ENCODE measurements at places on chromosomes 3 and 15.

DNA sequence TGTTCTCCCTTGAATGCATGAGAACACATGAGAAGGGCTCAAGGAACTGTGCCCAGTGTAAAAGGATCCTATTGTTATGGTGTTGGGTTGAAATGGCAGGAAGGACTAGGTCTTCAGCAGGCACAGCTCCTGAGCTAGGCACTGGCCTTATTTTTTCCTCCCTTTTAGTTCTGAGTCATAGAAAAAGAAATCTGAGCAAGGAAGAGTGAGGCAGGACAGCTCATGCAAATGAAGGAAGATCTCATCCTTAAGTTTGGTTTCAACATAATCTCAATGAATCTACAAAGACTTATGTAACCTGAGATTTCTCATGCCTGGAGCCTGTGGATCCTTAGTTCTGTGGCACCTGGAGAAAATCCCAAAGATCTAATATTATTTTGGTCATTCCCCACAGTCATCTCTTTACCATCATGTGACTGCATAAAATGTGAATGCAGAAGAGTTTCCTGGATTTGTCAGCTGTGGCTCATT is 188.6 kb upstream of the TBL1XR1 start:
- no peaks in the 10 kb centered on the region for H3K36me3 ChIP-seq
- peaks cover 11% of the 10 kb centered on the region for H3K4me1 ChIP-seq
- no peaks in the 10 kb centered on the region for H3K27me3 ChIP-seq
- no peak overlapping the region for H3K4me3 ChIP-seq
- peak; percentile 57 for DNase-seq

DNA sequence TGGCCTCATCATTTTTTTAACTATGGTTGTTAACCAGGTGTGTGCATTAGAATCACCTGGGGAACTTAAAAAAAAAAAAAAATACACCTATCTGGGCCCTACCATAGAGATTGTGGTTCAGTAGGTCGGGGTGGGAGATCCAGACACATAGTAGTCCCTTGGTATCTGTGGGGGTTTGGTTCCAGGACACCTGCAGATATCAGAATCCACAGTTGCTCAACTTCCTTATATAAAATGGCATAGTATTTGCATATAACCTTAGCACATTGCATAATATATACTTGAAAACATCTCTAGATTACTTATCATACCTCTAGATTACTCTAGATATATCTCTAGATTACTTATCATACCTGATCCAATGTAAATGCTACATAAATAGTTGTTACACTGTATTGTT is 5.0 kb downstream of the IQGAP1 start:
- no peaks in the 10 kb centered on the region for H3K27me3 ChIP-seq
- H3K36me3 ChIP-seq = no peaks in the 10 kb centered on the region
- no peak overlapping the region for H3K4me3 ChIP-seq
- DNase-seq = no peak

DNA sequence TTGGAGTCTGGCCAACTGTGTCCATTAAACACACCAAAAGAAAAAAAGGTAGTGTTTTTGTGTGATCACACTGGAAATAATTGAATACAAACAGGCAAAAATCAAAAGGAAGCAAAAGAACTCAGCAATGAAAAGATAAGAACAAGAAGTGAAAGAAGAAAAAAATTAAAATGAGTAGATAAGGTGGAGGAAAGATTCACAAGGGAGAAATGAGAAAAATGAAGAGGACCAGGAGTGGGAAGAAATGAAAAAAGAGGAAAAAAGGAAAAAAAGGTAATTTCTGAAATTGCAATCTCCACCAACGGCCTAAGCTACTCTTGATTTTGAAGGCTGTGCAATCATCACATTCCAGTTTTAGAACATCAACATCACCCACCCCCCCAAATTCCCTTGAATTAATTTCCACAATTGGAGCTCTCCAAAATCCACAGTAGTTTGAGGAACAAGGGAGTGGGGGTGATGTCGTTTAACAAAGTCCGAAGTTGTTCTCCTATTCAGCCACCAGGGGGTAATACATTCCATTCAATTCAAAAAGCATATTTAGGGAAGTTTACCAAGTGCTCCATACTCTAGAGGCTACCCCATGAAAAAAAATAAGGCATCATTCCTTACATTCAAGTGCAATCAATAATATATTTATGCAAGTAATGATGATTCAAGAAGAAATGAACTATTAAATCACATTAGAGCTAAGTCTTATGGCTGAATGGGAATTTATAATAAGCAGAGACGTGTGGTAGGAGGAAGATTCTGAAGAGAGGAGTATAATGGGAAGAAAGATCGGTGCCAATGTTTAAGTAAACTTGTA is 37.4 kb downstream of the ZNF860 start:
- no peaks in the 10 kb centered on the region for H3K4me1 ChIP-seq
- no peaks in the 10 kb centered on the region for H3K27me3 ChIP-seq
- H3K4me3 ChIP-seq = no peak overlapping the region

DNA sequence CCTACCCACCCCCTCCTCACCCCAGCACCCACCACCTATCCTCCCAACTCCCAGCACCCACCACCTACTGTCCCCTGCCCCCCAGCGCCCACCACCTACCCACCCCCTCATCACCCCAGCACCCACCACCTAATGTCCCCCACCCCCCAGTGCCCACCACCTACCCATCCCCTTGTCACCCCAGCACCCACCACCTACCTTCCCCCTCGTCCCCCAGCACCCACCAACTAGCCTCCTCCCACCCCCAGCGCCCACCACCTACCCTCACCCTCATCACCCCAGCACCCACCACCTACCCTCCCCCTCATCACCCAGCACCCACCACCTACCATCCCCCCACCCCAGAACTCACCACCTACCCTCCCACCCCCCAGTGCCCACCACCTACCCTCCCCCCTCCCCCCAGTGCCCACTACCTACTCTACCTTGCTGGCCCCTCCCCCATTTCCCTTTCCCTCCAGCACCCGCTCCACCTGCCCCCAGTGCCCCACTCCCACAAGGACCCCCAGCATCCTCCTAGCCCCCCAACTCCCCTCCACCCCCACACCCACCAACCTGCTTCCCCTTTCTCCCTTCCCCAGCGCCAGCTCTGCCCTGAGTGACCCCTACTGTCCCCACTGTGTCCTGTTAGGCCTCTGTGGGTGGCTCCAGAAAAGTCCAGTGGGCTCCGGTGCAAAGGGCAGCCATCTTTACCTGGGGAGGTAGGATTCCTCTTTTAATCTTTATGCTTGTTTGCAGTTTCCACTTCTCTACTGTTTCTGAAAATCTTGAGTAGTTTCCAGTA is 1.2 kb downstream of the UROC1 start:
- no peak overlapping the region for H3K27ac ChIP-seq
- H3K27me3 ChIP-seq = no peaks in the 10 kb centered on the region
- no peaks in the 10 kb centered on the region for H3K36me3 ChIP-seq

DNA sequence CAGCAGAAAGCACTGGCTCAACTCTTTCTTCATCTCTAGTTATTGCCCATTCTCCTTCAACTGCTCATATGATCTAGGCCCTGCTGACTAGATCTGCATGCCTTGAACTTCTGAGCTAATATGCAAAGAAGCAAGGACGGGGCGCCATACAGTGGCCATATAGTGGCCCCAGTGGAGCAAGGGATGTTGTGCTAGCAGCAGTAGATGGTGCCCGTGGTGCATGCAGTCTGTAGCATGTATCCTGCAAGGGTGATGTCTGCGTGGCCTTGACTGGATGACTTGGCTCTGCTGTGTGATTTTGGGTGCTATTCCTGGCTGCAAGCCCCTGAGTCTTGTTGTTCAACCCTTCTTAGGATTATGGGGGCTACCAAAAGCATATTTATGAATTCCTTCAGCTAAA is 12.2 kb upstream of the NMD3 start:
- H3K27me3 ChIP-seq = no peaks in the 10 kb centered on the region
- H3K27ac ChIP-seq = no peak overlapping the region
- no peak overlapping the region for H3K4me3 ChIP-seq
- DNase-seq = no peak
- no peaks in the 10 kb centered on the region for H3K36me3 ChIP-seq

DNA sequence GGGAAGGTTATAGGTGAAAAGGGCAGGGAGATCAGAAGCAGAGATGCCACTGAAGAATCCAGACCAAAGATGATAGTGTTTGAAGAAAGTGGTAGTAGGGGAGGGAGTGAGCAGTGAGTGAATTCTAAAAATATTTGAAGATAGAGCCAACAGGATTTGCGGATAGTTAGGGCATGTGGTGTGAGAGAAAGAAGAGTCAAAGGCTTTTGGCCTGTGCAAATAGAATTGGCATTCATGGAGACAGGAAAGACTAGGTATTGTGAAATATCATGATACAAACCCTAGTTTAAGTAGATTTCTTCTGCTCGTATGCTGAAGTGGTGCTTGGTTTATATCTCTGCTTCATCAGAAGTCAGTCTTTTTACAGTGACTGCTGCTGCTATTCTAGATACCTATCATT is 224.2 kb upstream of the CFAP20DC start:
- no peaks in the 10 kb centered on the region for H3K27me3 ChIP-seq
- H3K4me1 ChIP-seq = no peaks in the 10 kb centered on the region
- no peak overlapping the region for H3K4me3 ChIP-seq

- no peak overlapping the region for H3K4me3 ChIP-seq
- no peaks in the 10 kb centered on the region for H3K36me3 ChIP-seq
- peaks cover 24% of the 10 kb centered on the region for H3K4me1 ChIP-seq
- no peak overlapping the region for H3K27ac ChIP-seq
Measured at GRCh38 chr3:56917361-56918110, 115.8 kb upstream of the ARHGEF3 start.

- no peaks in the 10 kb centered on the region for H3K4me1 ChIP-seq
- no peak for DNase-seq
- no peak overlapping the region for H3K27ac ChIP-seq
- H3K27me3 ChIP-seq = no peaks in the 10 kb centered on the region
Measured at GRCh38 chr15:36331531-36332275, 247.7 kb upstream of the CDIN1 start.

DNA sequence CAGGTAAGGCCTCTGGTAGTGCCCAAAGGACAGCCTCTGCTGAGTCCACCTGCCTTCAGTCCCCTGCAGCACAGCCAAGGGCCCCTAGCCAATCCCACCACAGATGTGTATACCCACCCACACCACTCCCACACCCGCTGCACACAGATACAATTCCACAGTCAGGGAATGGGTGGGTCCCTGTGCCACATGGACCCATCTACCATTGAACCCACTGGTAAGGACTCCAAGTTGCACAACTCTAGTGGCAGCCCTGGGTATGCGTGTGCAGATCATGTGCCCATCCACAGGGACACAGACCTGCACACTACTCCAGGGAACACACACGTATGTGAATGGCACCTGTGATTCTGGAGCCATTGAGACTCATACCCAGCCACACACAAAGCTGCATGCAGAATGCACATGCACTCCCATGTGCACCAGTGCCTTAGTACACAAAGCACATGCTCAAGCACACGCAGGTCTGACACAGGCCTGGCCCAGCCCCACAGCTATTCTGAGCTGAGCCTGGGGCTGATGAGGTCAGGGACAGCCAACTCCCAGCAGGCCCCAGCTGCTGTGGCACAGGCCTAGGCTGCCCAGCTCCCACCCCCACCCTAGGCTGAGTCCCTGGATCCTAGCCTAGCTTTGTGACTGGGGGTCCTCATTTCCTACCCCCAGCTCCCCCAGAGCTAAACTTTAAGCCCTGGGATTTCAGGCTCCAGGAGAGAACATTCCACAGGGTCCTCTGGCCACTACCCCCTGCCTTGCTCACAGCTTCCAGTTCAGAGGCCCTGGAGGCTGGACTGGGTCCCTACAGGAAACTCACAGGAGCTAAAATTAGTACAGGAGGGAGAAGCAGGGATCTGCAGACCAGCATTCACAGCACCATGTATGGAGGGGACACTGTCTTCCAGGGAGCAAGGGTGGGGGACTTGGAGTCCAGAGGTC is 2.7 kb upstream of the ALS2CL start:
- no peaks in the 10 kb centered on the region for H3K36me3 ChIP-seq
- H3K27me3 ChIP-seq = no peaks in the 10 kb centered on the region
- peaks cover 67% of the 10 kb centered on the region for H3K4me1 ChIP-seq
- DNase-seq = peak; percentile 81
- peak overlapping the region; percentile 97 for H3K27ac ChIP-seq
- H3K4me3 ChIP-seq = no peak overlapping the region

DNA sequence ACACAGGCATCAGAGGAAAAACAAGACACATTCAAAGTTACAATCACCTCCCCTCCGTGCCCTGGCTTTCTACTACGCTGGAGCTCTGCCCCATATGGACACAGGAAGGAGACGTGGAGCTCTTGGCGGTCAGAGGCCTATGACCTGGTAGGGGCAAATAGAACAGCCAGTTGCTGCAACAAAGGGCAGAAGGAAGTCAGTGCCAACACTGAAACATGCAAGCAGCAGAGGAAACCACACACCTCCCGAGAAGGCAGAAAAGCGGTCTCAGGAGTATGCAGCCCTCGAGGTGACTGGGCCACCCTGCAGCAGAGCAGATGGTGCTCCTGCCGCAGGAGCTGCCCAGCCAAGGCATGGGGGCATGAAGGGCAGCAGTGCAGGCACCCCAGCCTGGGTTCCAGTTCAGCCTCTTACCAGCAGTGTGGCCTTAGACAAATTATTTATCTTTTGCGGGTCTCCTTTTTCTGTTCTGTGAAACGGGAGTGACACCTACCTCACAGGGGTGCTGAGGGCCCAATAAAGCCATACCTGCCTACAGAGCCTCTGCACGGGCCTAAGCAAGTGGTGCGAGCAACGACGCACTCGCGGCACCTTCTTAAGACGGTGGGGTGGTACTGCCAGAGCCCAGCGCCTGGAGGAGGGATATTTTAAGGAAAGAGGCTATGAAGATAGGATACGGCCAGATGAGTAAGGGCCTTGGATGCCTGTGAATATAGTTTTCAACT is 8.6 kb downstream of the ZXDC start:
- H3K27me3 ChIP-seq = no peaks in the 10 kb centered on the region
- H3K4me3 ChIP-seq = no peak overlapping the region
- H3K27ac ChIP-seq = peak overlapping the region; percentile 96
- peaks cover 90% of the 10 kb centered on the region for H3K4me1 ChIP-seq

DNA sequence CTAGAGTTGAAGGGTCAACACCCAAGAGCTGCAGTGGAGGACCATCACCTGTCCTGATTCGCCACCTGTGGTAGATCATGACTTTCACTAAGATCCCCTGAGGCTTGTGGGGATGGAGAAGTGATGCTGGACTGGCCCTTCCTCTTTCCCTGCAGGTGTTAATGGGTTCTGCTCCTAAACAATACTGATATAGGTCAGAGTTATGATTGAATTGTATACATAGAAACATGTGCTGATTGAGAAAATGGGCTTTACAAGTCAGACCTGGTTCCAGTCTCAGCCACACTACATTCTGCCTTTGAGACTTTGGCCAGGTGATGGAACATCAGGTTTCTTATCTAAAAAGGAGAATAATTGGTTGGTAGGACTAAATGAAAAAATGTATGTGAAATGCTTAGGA is 418.9 kb upstream of the TPRG1 start:
- no peak for DNase-seq
- H3K36me3 ChIP-seq = no peaks in the 10 kb centered on the region
- no peaks in the 10 kb centered on the region for H3K4me1 ChIP-seq
- H3K27ac ChIP-seq = no peak overlapping the region
- H3K4me3 ChIP-seq = no peak overlapping the region

DNA sequence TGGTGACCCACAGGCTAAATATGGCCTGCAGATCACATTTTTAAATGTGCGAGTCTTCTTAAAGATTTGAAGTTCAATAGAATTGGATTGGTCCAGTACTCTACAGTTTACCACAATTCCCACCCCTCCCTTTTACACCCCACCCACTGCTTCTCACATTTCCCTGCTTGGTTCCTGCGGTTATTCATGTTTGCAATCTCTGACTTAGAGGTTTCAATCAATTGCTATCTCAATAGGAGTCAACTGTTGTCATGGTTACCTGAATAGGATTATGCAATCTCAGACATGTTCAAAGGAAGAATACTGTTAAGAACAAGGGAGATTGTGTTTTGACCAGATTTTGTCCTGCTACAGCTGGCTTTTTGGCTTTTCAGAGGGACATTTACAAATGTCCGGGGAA is 4.9 kb upstream of the C3orf49 start:
- H3K4me3 ChIP-seq = no peak overlapping the region
- DNase-seq = no peak
- no peaks in the 10 kb centered on the region for H3K36me3 ChIP-seq
- no peaks in the 10 kb centered on the region for H3K4me1 ChIP-seq
